ENCODE measurements at places on chromosomes 12 and 14. TPM values are rescaled to one million over a fixed set of nuclear protein-coding genes. Genes with fewer than 3 reads are reported as not detected.

PRKD1 gene
- total RNA-seq = 1.0 TPM

LBHD2 gene
- total RNA-seq = not detected

FUT8 gene
- 16.3 TPM for total RNA-seq

OR4Q2 gene
- total RNA-seq = not detected

CYP27B1 gene
- total RNA-seq = 3.9 TPM

EIF2S3B gene
- 0.79 TPM for total RNA-seq
